ENCODE measurements at places on chromosomes 3 and 15.
A peak's percentile ranks its signal among the peaks of the same experiment; 100 is the strongest.

GRCh38 chr3:10867384-10867783 lies 51.4 kb downstream of the SLC6A11 start:
- peak; percentile 24 for DNase-seq

DNA sequence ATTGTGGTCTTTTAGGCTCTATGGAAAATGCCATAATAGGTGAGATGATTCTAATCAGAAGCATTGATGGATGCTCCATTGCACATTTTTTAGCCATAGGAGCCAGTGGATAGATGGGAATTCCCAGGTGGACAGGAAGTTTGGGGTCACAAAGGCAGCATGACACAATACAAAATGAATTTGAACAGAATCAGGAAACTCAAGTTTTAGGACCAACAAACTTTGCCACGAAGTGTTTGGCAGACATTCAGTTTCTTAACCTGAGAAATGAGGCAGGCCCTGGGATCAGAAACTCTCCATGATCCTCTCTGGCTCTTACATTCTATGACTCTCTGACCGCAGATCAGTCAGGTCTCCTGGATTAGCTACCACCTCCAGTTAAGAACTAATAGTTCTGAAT lies 275.4 kb downstream of the TIGIT start:
- peak; percentile 50 for DNase-seq

GRCh38 chr15:83850501-83851245 lies 196.8 kb downstream of the ADAMTSL3 start:
- DNase-seq, result peak; percentile 92

- no peak for DNase-seq
Observed at GRCh38 chr3:124916837-124917409, 17.6 kb downstream of the MUC13 start.

DNA sequence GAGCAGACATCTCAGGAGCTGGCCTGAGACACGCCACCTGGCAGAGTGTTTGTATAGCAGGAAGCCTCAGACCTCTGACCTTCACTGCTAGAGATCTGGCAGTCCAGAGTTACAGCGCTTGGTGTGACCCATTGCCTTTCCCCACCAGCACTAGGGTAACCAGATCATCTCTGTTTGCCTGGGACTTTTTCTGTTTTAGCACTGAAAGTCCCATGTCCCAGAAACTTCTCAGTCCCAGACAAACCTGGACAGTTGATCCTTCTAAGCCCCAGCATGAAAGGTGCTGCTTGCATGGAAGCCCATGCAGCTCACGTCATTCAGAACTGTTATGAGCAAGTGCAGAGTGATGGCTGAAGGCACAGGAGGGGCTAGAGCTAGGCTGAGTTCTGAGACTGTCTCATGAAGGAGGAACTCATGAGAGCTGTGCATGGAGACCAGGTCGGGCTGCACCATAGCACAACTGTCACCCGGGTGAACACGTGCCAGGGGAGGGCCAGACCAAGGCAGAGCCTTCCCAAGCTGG lies 18.2 kb upstream of the AHSG start:
- DNase-seq, result no peak

DNA sequence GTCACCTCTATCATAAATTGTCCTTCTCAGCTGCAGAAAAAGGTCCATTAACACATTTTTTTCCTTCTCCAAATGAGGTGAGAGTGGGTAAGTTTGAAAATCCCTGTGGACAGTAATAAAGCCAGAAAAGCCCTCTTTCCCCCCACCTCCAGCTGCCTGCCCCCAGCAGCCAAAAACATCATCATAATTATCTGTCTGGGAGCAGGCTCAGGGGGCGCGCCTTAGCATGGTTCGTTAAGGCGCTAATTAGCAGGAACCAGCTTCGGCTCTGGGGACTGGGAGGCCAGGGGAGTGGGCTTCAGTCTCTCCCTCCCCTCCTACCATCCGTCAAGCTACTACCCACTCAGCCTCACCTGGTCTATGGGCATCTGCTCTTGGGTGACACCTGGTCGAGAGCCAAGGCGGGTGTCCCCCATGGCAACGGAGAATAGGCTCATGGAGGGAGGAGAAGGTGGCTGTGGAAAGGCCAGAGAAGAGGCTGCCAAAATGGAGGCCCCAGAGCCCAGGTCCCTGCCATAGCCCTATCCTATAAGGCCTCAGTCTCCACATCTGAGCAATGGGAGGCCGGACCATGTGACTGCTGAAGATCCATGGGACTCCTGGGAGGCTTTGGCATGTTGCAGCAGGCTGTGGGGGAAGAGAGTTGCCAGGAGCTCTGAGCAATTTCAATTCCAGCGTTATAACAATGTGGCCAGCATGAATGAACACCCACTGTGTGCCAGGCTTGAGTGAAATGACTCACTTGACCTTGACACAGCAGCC lies 140.1 kb upstream of the LINGO1 start:
- DNase-seq, result no peak

DNA sequence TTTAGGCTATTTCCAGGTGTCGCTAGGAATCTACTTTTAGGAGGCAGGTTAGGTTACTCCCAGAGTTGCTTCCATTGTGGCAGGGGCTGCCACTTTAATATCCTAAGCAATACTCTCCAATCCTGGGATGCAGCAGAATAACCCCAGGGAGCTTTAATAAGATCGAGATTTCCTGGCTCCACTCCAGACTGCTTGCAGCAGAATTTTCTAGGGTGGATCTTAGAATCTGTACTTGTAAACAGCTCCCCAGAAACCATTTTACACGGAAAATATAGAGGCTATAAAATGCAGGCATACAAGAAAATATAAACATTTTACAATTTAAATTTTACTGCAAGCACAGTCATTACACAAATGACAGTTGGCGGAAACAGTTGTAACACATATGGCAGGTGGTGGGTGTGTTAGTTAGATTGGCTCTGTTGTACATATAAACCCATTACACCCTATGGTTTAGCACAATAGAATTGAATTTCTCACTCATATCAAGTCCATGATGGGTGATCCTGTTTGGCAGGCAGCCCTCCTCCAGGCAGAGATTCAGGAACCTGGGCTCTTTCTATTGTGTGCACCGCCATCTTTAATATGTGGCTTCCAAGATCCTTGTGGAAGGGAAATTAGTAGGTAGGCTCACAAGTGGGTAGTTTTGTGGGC lies 35.0 kb upstream of the TNFAIP8L3 start:
- DNase-seq, result no peak

DNA sequence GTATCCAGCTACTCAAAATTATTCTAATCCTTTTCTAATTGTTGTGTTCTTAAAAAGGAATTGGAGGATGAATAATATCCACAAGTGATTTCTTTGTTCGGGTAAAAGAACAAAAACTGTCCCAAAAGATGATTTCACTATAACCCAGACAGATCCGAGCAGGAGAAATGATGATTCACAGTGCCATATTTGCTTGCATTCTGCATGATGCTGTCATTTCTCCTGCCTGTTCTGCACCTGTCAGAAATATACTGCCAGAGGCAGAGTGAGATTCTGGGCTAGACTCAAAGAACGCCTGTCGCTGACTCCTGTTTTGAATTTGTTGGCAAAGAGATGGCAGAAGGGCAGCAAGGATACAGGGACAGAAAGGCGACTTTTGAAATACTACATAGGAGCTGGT lies 34.7 kb upstream of the SLC24A5 start:
- DNase-seq, result peak; percentile 4

DNA sequence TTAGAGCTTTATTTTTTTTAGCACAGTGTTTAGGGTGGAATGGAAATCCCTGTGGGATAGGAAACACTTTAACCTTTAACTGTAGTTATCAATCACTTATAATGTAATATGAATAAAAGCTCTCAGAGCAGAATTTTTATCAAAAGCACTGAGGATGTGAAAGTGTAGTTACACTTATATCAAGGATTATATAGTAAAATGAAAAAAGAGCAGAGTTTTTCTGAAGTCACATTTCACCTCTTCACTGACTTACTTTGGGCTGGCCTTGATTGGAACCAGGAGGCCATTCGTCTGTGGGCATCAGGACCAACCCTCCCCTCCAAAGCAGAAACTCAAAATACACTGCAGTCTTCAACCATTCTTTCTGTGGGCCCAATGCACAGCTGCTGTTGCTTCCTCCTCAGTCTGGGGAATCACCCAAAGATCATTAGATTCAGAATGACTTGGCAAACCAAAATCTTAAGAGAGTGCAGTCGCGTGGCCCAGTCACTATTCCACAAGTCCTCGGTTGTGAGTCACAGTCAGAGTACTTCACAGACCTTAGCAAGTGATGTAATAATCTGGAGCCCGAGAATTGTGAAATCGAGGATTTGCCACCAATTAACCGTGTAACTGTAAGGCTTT lies 132.6 kb upstream of the COL8A1 start:
- DNase-seq, result peak; percentile 50

GRCh38 chr3:42723219-42723618 lies 20.6 kb upstream of the HHATL start:
- peak; percentile 12 for DNase-seq

GRCh38 chr3:53496984-53497383 lies 2.6 kb downstream of the CACNA1D start:
- no peak for DNase-seq

DNA sequence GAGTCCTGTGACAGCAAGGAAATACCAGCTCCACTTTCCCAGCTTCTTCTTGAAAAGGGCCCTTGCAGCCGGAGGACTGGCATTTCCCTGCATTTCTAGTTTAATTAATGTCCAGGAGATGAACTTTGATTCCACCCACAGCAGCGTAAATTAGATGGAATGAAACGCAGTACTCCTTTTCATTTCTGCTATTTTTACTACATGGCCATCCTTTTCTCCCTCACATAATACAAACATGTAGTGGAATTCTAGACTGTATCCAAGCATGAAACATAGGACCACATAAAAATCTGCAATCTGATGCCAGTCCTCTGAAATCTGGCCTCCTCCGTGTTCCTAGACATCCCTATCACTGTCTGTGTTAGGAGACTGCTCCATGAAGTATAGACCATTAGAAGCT lies 403.2 kb downstream of the NR2F2 start:
- DNase-seq, result no peak

DNA sequence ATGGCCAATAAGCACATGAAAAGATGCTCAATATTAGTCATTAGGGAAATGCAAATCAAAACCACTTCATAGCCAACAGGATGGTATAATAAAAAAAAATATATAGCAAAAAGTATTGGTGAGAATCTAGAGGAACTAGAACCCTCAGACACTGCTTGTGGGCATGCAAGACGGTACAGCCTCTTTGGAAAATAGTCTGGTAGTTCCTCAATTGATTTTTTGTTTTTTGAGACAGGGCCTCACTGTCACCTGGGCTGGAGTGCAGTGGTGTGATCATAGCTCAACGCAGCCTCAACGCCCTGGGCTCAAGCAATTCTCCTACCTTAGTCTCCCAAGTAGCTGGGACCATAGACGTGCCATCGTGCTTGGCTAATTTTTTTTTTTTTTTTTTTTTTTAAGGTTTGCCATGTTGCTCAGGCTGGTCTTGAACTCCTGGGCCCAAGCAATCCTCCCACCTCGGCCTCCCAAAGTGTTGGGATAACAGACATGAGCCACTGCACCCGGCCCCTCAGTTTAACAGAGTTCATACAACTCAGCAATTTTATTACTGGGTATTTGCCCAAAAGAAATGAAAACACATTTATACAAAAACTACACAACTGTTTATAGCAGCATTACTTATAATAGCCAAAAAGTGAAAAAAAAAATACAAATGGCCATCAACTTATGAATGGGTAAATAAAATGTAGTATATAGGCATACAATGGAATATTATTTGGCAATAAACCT lies 5.1 kb downstream of the PRC1 start:
- DNase-seq, result no peak

GRCh38 chr3:9914559-9915253 lies 2.2 kb upstream of the IL17RC start:
- DNase-seq, result no peak

DNA sequence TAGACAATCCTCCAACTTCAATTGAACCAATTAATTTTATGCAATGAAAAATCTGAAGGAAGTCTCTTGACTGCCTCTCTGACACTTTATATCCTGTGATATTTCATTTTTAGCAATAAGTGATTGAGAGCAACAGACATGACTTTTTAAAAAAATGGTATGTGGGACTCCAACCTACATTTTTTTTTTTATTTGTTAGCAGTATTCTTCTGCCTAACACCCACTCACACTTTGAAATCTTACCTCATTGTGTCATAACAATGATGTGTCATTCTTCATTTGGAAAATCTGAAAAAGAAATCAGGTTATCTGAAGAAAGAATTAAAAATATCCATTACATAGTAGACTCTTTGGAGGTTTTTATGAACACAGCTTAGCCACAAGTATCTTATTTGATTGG lies 541.3 kb upstream of the KCNMB2 start:
- DNase-seq, result peak; percentile 23

DNA sequence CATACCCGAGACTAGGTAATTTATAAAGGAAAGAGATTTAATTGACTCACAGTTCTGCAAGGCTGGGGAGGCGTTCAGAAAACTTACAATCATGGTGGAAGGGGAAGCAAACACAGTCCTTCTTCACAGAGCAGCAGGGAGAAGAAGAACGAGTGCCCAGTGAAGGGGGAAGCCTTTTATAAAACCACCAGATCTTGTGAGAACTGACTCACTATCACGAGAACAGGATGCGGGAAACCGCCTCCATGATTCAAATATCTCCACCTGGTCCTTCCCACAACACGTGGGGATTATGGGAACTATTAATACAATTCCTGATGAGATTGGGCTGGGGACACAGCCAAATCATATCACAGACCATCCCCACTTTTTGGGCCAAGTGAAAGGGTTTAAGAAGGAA lies 58.8 kb upstream of the CTXND1 start:
- DNase-seq, result peak; percentile 10

DNA sequence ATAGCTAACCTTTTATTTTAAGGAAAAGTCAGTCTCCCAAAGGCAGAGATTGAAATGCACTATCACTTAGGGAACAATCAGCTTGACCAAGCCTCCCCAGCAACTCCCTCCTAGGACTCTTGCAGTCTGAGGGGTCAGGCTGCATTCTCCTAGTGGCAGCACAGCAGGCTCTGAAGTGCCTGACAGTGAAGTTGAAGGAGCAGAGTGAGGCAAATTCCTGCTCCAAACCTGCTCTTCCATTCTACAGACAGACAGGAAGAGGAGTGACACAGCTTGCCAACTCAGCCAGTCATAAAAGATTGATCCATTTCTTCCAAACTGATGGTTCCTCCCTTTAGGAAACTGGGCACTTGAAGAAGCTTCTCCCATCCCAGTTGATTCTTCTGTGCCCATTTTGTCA lies 43.9 kb upstream of the SMAD3 start:
- DNase-seq, result peak; percentile 50

DNA sequence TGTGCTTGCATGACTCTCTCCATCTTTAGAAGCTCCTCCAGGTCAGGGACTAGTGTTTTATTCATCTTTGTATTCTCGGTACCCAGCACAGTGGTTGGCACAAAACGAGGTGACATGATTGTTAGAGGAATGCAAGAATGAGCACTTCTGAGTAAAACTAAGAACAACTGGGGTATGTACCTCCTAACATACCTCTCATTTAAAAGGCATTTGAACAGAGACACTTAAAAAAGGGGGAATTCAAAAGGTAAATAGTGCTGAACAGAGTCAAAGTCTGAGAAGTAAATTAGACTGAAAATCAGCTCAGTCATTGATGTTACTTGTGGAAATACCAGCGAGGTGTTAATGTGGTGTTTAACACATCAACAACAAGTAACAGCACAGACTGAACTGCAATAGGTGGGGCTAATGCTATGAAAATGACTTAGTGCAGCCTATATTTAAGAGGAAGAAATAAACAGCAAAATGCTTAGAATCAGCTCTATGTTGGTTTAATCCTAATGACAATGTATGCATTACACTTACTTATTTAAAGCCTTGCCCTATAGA lies 102.4 kb downstream of the TMCO5A start:
- DNase-seq, result no peak

GRCh38 chr3:2599471-2599870 lies 500.8 kb downstream of the CNTN4 start:
- no peak for DNase-seq

- DNase-seq, result no peak
Observed at GRCh38 chr3:149077628-149078027, 8.7 kb downstream of the HLTF start.
